ENCODE measurements at places on chromosomes 12 and 14.

GRCh38 chr12:51056242-51056641 is 8.1 kb downstream of the LETMD1 start:
- DNase-seq: no peak

- no peak for DNase-seq
These were observed 180.9 kb downstream of the AEBP2 start for GRCh38 chr12:19620222-19620621.

DNA sequence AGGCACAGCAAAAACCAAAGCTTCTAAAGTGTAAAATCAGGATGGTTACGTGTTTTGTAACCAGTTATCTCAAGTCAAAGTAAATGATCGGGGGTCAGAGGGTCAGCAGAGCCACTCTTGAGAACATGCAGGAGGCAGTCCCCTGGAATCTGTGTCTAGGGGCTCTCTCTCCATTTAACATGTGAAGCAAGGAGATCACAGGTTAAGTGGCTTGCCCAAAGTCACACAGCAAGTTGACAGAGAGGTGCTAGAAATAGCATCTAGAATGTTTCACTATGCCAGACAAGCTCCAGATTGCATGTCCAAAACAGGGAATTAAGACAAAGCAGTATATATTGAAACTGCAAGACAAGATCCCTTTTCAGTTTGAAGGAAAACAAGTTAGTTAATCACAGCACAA is 33.4 kb downstream of the PPTC7 start:
- DNase-seq: no peak

- DNase-seq: no peak
These were observed 149.0 kb upstream of the PRMT8 start for GRCh38 chr12:3342051-3342450.

DNA sequence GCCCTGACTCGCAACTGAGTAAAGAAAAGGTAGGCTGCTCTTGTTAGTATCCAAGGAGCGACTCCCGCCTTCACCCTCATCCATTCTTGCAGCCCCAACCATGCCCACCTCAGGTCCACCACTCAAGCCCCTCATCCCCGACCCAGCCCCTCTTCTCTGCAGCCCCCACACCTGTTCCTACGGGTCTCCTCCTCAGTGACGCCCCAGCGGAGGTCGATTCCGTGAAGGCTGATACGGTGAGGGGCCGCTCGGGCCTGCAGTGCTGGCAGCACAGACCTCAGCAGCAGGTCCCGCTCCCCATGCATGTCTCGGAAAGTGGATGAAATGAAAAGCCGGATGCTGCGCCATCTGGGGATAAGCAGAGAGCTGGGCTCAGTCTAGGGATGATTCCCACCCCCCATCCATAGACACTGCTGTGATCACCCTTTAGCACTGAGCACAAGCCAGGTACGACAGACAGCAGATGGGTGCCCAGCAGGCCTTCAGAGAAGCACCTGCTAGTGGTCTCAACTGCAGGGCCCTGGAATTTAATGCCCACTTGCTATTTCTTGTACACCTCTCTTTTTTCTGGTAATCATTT is 26.9 kb downstream of the TEP1 start:
- DNase-seq: no peak

DNA sequence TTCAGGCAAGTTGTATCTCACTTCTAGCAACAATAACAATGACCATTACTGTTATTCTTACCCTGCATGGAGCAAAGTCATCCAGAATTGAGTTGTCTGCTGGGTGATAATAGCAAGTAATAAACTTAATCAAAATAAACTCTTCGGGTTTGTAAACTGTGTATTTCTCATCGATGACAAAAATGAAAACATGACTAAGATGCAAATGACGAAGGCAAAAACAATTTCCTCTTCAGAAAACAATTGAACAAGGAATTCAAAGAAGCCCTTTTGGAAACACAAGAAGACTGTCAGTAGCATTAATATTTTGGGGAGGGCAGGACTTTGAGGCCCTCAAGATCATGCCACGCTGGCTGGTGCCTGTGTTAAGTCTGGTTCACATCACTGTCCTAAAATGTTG is 232.0 kb downstream of the BTG1 start:
- no peak for DNase-seq

DNA sequence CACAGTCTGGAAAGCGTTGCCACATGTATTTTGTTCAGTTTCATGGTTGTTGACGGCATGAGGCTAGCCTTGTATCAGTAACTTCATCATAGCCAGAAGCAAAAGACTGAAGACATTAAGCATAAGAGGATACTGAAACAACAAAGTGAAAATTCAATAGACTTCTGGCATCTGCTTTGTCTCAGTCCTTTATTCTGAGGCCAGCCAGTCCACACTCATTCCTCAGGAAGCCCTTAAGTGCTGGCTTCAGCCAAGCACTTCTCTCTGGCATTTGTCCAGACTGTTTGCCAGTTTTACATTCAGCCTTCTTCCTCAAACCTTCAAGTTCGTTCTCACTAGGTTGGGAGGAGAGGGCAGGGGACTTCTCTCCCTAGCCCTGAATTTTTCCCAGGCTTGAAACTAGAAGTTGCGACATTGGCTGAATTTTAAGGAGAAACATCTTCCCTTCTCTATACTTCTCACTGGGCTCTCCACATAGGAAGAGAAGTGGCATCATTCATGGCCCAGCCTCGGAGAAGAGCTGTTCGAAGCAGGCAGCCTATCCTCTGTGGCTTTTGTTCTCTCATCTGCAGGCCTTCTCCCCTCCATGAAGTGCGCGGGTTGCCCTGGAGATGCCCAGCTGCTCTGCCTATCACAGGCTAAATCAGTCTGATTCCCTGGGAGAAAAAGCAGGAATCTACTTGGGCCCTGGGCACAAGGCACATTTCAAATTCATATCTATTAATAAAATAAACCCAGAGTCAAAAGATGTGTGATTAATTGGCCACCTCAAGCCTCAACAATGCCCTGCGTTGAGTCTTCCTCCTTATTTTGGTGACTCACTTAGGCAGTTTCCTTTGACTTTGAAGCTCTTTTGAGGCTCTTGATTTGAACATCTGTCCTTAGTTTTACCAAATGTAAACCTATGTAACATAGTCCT is 130.9 kb upstream of the PLEKHA5 start:
- no peak for DNase-seq

DNA sequence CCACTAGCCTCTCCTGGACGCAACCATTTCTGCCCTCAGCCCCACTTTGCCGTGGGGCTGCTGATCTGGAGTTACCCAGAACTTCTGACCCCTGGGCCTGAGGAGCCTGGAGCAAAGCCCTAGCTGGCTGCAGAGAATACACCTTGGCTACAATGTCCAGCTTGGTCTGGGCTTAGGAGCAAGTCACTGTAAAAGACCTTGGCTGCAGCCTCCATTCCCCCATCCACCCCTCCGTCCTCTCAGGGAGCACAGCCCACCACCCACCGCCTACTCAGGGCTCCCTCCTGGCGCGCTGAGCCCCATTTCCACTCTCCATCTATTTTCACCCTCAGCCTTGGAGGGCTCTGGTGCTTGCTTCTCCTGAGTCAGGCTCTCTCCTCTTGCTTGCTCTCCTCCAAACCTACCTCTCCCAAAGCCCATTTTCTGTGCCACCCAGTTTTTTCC is 42.9 kb downstream of the ERH start:
- no peak for DNase-seq

DNA sequence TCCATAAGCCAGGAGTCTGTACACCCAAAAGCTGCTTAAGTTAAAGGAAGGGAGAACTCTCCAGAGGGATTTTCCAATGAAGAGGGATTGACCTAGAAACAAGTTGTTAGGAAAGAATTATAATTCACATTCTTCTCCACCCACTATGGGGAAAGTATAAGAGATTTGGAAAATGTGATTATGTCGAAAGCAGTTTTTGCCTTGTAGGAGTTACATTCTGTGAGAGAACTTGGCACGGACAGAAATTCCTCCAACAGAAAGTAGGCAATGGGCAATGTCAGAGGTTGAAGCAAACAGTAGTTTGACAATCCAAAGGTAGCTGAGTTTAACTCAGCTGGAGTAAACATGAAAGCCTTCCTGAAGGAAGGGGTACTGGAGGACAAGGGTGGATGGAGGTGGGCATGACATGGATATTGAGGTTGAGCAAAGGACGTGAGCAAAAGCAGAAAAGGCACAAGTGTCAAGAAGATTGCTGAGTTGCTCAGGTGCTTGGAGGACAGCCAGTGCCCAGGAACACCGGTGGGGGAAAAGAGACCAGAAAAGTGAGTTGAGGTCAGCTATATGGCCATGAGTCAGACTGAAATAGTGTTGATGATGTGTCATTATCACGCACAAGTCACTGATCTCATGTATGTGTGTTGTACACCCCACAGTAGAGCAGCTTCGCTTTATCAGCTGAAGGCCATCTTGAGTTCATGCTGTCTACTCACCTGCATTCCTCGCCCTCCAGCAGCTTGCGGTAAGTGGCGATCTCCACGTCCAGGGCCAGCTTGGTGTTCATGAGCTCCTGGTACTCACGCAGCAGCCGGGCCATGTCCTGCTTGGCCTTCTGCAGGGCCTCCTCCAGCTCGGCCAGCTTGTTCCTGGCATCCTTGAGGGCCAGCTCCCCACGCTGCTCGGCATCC is 4.0 kb downstream of the KRT5 start:
- DNase-seq: no peak

DNA sequence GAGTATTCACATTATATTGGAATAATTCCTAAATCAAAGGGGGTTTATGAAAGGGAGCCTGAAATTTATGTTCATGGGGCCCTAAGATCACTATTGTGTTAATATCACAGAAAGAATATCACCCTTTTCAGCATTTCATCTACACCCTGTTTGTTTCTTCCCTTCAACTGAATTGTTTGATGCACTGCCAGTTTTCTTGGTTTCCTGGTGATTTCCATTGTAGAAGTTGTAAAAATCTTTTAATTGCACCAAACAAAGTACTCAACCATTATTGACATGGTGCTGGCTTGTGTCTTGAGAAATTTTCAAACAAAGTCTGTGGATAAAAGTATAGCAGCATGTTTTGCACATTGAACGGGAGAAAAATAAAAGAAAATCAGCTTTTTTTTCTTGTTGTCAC is 154.8 kb upstream of the PRKD1 start:
- no peak for DNase-seq

DNA sequence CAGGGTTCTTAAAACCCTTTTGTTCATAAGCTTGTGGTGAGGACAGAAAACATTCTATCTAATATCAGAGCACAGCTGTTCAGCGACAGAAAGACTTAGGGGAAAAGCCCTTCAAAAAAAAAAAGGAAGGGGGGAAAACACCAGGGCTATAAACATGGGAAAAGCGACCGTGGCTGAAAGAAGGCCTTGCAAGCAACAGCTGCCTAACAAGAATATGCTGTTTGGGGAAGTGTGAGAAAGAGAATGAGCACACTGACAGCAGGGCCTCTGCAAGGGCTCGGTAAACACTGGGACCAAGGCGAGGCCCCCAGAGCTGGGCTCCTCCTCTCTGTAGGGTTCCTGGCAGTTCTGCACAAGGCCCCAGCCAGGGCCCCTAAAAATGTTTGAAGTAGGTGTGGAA is 27.4 kb upstream of the CCND2 start:
- no peak for DNase-seq

GRCh38 chr12:13437541-13437940 is 241.0 kb downstream of the EMP1 start:
- no peak for DNase-seq

DNA sequence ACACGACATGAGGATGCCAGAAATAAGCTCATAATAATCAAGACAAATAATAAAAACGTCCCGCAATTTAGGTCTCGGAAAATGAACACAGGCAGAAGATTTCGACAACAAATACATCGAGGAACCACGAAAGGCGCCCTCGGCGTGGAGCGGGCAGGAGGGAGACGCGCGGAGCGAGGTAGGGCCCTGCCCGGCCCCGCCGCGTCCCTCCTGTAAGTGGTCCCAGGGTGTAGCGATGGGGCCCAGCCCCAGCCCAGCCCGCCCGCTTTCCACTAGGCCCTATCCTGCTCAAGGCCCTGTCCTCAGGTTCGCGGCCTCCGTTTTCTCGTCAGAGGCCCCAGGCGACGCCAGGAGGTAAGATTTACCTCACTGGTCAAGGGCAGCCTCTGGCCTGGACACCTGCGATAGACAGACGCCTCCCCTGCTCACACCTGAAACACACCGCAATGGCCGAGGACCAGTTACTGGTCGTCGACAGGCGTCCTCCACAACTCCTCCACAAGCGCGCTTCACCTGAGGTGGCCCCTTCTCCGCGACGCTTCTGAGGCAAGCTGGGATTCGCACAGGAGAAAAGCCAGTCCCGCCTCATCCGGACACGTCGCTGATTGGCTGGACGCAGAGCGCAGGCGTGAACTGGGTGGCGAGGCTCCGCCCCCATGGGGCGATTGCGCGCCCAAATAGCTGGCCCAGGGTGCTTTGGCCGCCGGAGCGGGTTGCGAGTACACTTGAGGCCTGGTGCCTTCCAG is at the start of gene SYCP3:
Gene SYCP3, minus strand, starts transcription at position 543 of the 746 bp plus-strand sequence. CDS start 1,527 bp downstream, outside the sequence.
- no peak for DNase-seq

GRCh38 chr14:70118064-70118463 is 70.7 kb downstream of the SLC8A3 start:
- no peak for DNase-seq

DNA sequence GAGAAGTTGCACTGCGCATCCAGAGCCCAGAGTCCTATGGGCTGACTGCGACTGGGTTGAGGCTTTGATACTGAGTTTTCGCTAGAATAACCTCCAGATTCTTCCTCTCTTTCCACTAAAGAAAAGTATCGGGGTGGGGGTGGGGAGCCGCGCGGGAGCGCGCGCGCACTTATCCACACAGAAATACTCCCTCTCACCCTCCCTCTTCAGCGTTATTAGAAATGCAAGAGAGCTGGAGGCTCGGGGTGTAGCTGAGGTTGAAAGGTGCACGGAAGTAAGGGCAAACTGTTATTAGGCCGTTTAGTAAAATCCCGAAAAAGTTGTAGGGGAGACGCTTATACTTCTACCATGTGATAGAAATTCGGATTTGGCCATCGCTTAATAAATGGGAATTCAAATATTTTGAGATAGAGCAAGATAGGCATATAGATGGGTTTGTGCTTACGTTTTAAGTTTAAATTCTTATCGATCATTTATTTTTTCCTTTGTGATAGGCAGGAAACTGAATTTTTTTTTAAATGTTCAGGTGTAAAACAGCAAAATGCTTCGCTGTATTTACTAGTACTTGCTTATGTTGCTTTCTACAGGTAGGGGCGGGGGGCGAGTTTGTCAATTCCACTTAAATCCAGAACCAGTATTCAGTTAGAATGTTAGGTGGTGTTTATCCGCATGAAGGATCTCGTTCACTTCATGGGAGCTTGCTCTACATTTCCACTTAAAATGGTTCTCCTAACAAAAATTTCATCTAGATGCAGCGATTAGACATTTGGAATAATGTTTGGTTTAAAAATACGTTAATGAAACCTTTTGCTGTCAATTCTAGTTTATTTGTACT is 1.1 kb downstream of the ARHGAP5 start:
- DNase-seq: no peak
